Chondrocyte (in vitro differentiated cells): ENCODE measurements at places on chromosomes 4 and X. TPM values are rescaled to one million over a fixed set of nuclear protein-coding genes. Genes with fewer than 3 reads are reported as not detected.

TCEAL2 gene
- total RNA-seq: not detected in 3 replicates

PKD2 gene
- 69.7 to 71.7 TPM (median 69.8 TPM) in 3 replicates for total RNA-seq

AFP gene
- 1.3 TPM in 1 of 3 replicates, not detected in the others for total RNA-seq

SLC25A5 gene
- 148 to 195 TPM (median 153 TPM) in 3 replicates for total RNA-seq

MAGEA3 gene
- not detected in 3 replicates for total RNA-seq

ODAPH gene
- not detected in 3 replicates for total RNA-seq

CDS1 gene
- 0.26 to 0.30 TPM in 2 of 3 replicates, not detected in the other for total RNA-seq

AFF2 gene
- total RNA-seq: 11.8 to 22.4 TPM (median 21.6 TPM) in 3 replicates

HPGDS gene
- total RNA-seq: not detected in 3 replicates

COX7B2 gene
- total RNA-seq: not detected in 3 replicates

NAA11 gene
- not detected in 3 replicates for total RNA-seq

GJB1 gene
- not detected in 3 replicates for total RNA-seq

OTC gene
- not detected in 3 replicates for total RNA-seq

VCX3A gene
- total RNA-seq: not detected in 3 replicates

MAPK10 gene
- total RNA-seq: 14.1 to 75.6 TPM (median 14.4 TPM) in 3 replicates

GRCh38 chr4:1716065-1716945, 4.2 kb upstream of the SLBP start:
- peak; percentile 82 for DNase-seq

DNA sequence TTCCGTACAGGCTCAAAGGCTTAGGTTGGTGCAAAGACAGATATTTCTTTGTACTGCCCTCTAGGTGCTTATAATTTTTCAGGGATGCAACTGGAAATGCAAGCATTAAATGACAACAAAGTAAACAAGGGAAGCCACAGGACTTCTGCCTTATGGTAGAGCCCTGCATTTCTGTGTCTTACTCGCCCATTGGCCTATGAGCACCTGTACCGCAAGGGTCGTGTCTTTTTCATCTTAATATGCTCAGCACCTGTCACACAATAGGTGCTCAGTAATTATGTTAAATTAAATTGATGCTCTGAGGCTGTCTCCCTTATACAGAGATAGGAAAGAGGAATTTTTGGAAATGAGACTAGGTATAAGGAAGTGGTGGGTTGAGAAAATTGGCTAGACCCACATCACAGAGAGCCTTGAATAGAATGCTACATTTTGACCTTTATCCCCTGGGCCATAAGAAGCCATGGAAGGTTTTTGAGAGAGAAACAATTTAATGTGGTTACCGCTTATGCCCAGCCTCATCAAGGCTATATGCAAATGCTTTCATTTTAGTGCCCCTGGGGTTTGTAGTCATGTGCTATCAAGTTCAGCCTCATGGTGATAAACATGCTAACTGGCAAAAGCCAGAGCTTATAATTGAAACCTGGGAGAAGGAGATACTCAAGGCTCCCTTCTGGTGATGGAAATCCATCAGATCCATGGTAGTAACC, 16.3 kb downstream of the VSIG4 start:
- no peak for DNase-seq

DNA sequence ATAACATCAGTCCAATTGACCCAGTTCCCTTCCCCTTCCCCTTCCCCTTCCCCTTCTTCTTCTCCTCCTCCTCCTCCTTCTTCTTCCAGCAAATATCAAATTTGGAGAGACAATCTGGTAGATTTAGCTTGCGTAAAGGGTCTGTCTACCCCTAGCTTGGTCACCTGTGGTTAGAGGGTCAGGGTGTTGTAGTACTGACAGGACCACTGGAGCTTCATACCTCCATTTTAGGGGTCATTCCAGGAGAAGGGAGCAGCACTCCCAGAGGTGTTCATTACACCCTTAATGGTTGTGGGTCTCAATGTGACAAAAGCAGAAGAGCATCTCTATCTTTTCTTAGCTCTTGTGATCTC, 3.7 kb upstream of the FGB start:
- no peak for DNase-seq

GRCh38 chr4:77220828-77221613, 64.0 kb downstream of the CCNG2 start:
- DNase-seq: no peak

DNA sequence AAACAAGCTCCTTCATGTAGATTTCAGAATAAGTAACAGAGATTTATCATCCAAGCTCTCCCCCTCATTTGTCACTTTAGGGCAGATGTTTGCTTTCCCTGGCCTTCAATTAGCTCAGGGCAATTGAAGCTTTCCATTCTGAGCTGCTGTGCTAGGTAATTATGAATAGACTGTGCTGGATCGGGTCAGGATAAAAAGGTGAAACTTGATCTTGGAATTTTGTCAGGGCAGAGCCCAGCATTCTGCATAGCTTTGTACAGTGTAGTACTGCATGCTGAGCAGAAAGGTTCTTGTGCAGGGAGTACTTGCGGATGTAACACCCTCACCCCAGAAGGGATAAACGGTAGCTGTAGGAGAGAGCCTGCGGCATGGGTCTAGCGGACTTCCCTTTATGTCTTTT, 64.0 kb upstream of the CLDN34 start:
- no peak for DNase-seq

DNA sequence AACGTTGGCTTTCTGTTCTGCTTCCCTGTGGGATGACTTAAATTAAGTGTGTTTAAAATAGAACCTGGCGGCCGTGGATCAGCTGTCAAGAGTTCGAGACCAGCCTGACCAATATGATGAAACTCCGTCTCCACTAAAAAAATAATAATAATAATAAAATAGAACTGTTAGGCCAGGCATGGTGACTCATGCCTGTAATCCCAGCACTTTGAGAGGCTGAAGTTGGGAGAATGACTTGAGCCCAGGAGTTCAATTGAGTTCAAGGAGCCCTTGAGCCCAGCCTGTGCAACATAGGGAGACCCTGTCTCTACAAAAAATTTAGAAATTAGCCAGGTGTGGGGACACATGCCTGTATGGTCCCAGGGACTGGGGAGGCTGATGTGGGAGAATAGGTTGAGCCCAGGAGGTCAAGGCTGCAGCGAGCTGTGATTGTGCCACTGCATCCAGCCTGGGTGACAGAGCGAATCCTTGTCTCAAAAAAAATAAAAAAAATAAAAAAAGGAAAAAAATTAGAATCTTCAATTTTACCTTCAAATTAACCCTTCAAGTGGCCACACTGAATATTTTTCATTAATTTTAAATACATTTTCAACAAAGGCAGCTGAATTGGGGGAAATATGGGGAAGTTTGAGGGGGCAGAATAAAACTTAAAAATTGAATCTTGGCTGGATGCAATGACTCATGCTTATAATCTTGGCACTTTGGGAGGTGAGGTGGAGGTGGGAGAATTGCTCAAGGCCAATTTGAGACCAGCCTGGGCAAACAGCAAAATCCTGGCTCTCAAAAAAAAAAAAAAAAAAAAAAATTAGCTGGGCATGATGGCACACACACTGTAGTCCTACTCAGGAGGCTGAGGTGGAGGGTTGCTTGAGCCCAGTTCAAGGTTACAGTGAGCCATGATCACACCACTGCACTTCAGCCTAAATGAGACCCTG, 31.8 kb upstream of the HSD17B13 start:
- no peak for DNase-seq

GRCh38 chr4:164890691-164891090, 13.7 kb downstream of the APELA start:
- DNase-seq: no peak

DNA sequence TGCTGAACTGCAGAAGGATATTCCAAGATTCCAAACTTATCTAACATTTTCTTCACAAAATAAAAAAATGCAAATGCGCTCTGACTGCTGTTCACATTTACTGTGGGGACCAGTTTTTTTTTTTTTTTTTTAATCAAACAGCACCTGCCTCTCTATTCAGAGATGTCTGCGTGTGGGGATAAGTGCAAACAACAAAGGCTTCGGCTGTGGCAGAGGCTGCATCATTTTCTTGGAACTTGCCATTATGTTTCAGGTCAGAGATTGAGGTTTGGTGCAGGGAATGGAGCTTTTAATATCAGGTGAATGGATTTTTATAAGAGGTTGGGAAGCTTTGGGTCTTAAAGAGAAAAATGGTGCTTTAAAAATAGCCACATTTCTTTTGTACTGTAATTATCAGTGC, 78.2 kb upstream of the TET2 start:
- DNase-seq: no peak

GRCh38 chrX:139297638-139298037, 232.9 kb upstream of the F9 start:
- DNase-seq: no peak

GRCh38 chr4:89306486-89307177, 968 bp downstream of the GPRIN3 start:
- DNase-seq: no peak

GRCh38 chr4:24224446-24224845, 334.6 kb upstream of the PPARGC1A start:
- no peak for DNase-seq

DNA sequence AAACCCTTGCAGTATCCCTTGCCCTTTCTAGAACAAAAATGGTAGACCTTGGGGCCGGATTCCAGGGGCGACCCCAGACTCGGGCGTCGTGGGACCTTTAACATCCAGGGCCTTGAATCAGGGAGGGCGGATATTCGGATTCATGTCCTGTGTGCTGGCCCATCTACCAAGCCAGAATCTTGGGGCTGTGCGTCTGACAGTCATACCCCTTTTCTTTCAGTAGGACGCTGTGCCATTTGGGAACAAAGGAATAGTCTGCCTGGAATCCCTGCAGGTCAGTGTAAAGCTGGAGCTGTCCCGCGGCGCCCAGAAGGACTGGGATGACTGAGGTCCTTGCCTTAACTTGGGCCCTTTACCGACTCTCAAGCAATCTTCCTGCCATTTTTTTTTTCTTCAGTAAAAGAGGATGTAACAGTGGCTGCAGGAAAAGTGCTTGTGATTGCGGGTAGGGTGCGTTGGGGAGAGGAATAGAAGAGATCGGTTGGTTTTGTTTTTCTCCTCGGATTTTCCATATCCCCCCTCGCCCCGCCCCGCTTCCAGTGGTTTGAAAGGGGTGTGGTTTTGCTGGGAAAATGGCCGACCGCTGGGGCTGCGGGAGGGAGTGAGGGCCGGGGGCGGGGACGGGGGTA, 518 bp downstream of the ARMCX1 start:
- no peak for DNase-seq

GRCh38 chrX:9728261-9728660, 37.4 kb downstream of the GPR143 start:
- DNase-seq: no peak

GRCh38 chr4:39931441-39931901, 46.2 kb downstream of the PDS5A start:
- DNase-seq: no peak

GRCh38 chr4:46977245-46977644, 16.1 kb downstream of the GABRA4 start:
- no peak for DNase-seq

DNA sequence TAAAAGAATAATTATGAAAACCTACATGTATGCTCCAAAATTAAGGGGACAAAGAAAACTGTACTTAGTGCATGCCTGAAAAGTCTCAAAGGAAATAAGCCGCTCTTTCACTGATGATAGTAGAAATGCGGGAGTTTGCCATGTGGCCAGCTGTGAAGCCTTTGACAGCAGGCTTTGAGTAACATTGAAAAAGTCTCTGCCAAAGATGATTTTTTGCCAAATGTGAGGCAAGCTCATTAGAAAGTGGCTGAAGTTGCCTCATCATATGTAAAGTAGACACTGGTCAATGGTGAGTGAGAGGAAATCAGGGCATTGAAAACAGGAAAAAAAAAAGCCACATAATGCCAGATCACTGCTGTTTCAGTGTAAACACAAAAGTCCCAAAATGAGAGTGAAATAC, 2360.1 kb downstream of the PCDH7 start:
- no peak for DNase-seq

DNA sequence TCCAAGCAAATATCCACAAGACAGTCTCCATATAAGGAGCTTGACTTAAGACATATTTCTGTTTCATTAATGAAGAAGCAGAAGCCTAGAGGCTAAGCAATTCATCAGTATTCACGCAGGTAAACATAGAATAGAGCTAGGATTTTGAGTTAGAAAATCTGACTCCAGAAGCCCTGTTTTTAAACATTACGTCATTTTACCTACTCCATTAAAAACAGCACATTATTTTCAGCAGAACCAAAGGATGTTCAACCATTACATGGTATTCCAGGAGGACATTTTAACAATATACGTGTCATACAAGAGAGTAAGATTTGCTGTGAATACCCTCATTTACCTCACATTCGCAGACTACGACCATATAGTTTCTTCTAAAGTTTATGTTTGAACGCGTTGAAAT, 403.3 kb upstream of the TRAM1L1 start:
- no peak for DNase-seq

DNA sequence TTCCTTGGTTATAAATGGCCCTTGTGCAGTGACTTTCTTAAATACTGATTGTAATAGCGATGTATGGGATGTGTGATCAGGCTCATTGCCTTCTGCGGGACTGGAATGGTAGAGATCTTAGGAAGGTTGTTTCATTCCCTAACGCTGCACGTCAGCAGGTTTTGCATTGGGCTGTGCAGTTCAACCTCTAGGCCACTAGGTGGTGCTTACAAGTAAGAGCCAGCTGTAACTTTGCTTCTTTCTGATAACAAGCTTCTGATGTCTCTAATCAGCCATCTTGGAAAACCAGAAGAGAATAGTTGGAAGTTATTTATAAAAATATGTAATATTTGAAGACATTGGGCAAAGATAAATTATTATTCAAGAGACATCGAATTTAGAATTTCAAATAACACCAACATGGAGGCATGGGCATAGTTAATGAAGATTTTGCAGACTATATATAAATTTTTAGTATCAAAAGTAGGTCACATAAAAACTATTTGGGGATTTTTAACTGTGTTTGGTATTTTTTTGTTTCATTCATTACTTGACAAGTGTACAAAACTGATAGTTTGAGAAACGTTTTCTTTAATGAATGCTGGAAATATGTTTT, 339.7 kb upstream of the PCDH7 start:
- DNase-seq: no peak

GRCh38 chrX:124518885-124519284, 172.5 kb downstream of the SH2D1A start:
- no peak for DNase-seq

- DNase-seq: no peak
Measured at GRCh38 chr4:1297023-1297395, 7.3 kb downstream of the MAEA start.

GRCh38 chr4:95957054-95957453, 117.2 kb downstream of the PDHA2 start:
- no peak for DNase-seq

DNA sequence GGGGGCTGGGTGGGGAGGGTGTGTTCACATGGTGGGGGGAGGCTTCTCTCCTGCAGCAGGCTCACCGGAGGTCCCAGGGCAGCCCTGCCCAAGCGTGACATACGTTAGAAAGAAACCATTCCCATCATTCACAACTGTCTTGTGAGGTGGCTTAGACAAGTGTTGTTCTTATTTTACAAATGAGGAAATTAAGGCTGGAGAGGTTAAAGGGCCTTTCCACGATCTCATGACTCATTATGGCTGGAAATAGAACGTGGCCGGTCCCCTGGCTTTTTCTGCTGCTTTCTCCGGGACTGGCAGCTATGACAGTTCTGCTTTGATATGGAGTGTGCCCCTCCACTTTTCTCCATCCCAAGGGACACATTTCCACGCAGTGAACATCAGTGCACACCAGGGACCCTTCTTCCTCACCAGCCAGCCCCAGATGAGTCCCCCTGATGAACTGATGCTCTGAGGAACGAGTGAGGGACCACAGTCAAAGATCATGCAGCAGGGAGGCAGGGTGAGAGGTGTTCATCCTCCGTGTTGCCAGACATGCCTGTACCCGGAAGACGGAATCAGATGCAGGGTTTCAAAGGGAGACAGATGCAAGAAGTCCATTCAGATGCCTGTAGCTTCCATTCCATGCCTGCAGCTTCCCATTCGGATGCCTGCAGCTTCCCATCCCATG, 64.0 kb upstream of the ACSL1 start:
- no peak for DNase-seq

- DNase-seq: peak; percentile 97
Measured at GRCh38 chr4:155758481-155759371, at the start of gene GUCY1B1. TSS of gene GUCY1B1 (plus strand) at chr4:155759021. CDS start at chr4:155759141, 120 bp downstream.
